ENCODE measurements at places on chromosomes 16 and 17.

DNA sequence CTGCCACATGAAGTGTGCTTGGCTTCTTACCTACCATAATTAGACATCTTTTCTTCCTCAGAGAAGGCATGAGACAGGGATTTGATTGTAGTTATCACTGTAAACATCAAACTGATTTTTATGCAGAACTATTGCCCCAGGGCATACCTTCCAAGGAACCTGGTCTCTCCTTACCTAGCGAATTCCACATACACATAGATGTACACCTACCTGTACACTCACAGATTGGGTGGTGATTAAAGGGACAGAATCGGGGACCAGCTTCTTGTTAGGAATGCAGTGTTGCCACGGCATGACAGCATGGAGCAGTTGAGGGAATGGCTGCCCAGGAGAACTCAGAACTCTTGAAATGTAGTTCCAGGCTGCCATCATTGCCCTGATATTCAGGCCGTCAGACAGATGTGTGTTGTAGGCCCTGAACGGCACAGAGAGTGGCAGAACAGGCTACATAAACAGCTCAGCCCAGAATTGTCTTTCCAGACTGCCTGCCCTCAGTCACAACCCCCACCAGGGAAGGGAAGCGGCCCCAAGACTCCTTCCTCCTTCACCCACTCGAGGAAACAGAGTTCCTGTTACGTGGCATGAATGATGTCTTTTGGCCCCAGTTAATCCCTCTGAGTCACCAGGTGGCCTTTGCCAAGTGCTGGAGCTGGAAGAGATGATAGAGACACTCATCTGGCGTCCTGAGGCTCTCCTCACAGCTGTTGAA, 17.8 kb upstream of the NAGLU start:
- DNase-seq, result no peak

GRCh38 chr17:82900741-82901140, 60.9 kb upstream of the ZNF750 start:
- DNase-seq, result no peak

DNA sequence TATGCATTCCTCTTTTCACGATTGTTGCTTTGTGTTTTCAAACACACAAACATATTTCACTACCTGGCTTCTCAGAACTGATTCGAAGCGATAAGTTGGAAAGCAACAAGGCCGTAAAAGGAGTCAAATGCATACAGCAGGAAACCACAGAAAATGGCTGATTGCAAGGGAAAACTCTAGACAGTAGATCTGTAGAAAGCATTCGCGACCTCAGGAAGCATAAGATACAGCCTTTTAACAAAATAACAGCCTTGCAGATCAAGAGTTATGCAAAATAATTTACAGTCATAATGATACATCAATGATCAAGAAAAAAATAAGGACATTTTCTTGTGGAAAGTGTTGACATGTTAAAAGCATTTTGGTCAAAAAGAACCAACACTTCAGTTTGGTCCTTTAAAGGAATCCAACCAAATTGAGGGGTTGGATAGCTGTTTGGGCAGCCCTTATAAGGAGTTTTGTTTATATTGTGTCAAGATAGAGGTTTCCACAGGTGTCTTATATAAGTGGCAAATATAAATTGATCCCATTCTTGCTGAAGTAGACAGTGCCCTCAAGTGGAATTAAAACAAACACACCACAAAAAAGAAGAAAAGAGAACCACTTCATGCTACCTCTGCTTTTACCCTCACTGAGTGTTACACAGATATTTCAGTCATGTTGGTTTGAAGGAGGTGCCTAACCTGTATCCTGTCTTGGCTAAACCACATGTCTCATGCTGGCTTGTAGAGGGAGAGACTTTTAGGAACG, 5.5 kb downstream of the CYLD start:
- no peak for DNase-seq

- no peak for DNase-seq
Measured at GRCh38 chr17:11553135-11553534, 45.1 kb upstream of the DNAH9 start.

GRCh38 chr16:19853742-19854542, 30.7 kb downstream of the GPRC5B start:
- no peak for DNase-seq

DNA sequence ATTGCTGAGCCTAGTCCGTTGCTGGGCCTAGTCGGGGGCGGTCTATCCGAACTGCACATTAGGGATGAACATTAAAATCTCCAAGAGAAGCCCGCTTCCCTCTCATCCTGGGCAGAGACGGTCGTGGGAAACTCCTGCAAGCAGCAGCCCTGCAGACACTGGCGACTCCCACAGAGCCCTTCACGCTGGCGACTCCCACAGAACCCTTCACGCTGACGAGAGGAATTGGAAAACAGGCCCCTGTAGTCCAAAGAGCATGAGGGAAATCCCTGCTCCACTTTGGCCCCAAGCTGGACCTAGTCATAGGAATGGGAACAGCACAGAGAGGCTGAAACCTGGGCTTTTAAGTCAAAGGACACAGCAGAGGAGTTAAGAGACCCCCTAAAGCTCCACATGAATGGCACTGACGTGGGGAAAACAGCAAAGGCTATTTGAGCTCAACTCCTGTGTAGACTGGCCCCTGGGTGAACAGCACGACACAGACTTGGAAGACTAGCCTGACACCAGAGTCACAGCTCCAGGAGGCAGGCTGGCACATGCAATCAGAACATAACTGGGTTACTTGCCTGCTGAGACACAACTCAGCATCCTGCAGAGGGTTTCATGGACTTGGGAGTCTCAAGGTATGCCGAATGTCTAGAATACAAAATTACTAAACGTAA, 42.2 kb downstream of the WDR45B start:
- DNase-seq, result no peak

- no peak for DNase-seq
Measured at GRCh38 chr16:17766012-17766411, 295.3 kb upstream of the XYLT1 start.

GRCh38 chr17:40794466-40794865, 5.3 kb downstream of the KRT28 start:
- DNase-seq, result no peak

DNA sequence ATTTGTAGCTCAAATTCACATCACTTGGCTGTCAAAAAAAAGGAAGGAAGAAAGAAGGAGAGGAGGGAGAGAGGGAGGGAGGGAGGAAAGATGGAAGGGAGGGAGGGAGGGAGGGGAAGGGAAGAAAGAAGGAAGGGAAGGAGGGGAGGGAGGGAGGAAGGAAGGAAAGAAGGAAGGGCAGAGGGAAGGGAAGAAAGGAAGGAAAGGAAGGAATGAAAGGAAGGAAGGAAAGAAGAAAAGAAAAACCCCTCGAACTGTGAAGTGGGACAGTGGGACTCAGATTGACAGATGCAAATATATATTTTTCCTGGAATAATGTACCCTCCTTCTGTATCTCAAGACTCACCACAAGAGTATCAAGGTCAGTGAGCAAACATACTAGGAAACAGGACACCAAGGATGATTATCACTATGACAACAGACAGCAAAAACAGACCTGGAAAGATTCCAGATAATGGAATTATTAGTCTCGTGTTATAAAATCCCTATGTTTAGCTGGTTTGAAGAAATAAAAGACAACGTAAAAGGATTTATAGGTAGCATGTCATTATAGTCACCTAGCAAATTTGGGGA, 24.2 kb upstream of the ABCA3 start:
- no peak for DNase-seq
